ENCODE measurements at places on chromosomes 6 and 20.

GRCh38 chr20:54048891-54049545, 21.4 kb downstream of the BCAS1 start:
- no peak for DNase-seq

DNA sequence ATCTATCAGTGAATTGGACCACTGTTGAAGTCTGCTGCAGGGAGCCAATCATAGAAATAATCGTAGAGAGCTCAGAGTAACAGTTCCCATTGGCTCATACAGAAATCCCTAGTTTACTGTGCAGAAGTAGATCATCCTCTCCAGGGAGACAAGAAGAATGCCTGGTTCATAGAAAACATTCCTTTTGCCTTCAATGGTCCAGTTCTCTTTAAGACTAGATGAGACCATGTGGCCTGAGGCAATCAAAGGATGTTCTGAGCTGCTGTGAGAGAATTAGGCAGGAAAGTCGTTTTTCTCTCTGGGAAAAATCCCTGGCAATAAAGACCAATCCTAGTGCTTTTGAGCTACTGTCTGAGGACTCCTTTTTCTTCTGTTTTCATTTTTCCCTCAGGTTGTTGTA, 208.4 kb downstream of the CENPW start:
- DNase-seq: no peak

DNA sequence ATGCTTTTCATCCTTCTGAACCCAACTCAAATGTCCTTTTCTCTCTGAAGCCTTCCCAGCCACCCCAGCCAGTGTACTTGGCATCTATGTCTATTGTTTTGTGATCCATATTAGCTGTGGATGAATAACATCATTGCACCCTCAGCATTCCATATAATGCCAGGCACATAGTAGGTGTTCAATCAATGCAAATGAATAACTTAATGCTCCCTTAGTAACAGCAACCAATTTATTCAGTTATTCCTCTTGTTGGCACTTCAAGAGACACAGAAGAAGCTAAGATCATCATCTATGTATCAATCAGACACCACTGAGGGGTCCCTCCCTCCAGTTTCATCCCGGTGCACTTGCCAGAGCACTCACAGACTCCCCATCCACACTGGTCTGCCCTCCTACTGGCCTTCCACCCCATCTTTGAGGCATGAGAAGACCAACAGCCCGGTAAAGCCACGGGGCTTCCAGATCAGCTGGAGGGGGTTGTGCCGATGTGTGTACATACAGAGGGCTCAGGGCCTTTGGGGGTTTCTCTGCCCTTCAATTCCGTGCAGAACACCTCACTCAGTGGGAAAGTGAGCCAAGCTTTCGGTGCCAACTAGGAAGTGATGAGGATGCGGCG, 2.4 kb upstream of the TAF8 start:
- no peak for DNase-seq

DNA sequence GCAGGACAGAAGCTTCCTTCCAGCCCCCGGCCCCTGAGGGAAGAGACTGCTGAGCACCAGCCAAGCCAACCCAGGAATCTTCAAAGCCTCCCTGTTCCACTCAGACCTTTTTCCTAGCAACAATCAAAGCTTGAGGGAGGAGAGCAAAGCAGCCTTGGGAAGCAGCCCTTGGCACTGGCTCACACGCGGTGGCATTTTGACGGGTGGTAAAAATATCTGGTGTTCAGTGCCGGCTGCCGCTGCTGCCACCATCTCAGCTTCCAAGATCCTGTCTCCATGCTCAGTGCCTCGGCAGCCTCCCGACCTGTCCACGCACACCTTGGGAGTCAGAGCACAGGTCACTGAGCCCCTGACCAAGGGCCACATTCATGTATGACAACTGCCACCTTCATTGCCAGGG, 170.1 kb downstream of the LRFN2 start:
- no peak for DNase-seq

DNA sequence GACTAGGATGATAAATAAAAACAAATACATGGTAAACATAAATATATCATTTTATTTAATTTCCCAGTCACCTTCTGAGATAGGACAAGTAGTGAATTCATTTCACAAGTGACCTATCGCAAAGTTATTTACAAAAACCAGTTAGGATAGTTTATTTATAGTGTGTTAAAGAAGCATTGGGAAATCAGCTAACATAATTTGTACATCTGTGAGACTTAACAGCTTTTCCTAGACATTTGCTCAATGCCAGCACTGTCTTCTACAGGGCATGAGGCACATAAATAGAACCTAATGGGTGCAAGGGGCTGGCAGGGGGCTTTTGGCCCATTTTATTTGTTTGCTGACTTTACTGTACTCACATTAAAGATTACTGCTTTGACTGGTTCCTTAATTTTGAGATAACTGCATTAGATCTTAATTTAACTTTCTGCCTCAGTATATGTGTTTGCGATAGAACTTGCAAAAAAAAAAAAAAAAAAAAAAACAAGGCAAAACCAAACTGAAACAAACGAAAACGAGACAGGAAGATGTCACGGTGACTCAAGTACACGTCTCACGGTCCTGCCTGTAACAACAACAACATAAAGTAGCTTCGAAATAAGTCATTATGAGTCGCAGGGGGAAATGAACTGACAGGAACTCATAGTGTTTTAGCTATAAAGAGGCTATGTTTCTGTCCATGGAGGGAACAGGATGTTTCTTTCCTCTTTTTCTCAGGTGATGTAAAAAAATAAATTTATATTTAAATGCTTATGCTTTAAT, 133.7 kb upstream of the GMDS start:
- DNase-seq: no peak

DNA sequence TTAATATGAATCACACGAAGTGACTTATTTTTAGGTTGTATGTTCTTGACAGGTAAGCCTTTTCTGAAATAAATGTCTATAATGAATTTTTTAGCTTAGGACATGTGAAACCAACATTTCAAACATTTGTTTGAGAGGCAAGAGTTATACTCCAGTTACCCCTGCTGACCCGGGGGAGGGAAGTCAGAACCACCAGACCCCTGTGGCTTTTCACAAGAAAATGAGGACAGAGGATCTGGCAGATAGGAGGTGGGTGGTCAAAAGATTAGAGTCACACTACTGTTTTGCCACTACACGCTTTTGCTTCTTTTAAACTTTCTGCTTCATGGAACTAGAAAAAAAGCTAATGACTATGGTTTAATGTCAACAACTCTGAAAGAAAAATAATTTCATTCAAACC, 27.5 kb upstream of the ADGRF4 start:
- no peak for DNase-seq

DNA sequence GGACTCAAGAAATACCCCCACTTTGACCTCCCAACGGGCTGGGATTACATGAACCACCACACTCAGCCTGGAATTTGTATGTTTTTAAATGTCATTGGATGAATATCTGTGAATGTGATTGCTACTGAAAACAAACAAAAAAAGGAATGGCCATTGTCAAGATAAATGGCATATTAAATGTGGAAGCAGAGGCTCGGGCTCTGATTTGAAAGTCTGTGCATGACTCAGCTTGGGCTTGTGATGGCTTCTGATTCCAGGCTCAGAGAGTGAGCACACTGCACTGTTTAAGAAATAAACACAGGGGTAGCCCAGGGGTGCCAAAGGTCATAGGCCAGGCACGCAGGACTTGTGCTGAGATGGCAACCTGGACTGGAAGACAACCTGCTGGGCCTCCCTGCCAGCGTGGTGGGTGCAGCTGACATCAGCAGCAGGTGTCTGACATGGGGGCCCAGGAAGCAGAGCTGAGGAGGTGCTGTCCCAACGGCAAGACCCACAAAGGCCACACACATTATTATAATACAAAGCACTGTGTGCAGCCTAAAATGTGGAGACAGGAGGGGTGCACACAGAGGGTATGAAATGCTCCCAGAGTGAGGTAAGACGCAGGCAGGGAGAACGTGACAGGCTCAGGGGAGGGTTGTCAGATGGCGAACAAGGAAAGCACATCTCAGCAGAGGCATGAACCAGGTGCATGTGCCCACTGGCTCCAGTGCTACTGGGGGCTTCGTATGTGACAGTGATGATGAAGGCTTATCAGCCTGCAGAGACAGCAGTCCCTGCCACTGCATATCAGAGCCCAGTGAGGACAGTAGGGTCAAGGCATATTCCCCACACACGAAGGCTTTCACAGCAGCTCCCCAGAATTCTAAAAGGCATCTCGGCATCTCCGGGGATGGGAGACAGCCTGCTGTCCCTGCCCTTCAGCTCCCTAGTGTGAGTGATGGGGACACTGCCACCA, 169.4 kb downstream of the SYNDIG1 start:
- no peak for DNase-seq

GRCh38 chr6:39381550-39382140, 59.1 kb upstream of the KCNK16 start:
- DNase-seq: no peak

DNA sequence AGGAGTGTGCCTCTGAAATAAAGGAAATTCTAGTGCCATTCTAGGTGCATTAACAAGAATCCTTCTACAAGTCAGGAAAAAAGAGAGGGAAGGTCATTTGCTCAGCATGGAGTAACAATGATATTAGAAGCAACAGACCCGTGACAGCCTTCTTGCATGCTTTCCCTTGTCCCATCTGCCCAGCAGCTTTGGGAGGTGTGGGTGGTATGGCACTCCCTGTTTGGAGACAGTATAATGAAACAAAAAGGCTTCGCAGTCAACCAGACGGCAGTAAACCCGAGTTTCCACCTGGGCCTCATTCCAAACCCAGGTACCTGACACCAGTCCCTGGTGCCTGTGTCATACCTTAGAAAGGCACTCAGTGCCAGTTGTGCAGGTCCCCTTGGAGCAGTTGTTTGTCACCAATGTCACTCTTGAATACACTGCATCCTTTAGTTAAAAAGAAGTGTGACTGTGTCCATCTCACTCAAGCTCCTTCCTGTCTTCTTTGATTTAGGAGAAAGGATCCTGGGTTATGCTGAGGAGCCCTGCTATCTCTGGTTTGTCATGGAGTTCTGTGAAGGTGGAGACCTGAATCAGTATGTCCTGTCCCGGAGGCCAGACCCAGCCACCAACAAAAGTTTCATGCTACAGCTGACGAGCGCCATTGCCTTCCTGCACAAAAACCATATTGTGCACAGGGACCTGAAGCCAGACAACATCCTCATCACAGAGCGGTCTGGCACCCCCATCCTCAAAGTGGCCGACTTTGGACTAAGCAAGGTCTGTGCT, 14.7 kb downstream of the STK35 start:
- DNase-seq: no peak

DNA sequence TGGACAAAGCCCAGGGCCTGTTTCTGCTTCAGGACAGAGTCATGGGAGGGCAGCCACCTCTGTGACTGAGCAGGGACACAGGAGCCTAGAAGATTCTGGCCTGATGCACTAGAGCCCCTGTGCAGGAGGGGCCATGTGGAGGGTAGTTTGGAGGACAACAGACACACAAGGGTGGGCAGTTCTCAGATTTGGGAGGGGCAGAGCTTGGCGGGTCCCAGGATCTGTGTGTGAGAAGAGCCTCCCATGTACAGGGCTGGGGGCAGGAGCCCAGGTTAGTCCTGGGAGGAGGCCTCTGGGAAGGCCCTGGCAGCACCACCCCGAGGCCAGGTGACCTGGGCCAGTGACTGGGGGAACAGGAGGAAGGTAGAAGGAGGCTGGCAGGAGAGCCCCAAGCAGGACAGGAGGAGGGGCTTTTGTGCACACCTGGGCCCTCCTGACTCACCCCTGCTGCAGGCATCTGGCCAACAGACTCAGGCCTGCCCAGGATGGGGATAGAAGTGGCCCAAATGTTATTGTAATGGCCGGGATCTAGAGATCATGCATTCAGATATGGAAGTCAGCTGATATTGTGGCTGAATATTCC, 1.4 kb upstream of the ULBP3 start:
- no peak for DNase-seq

- DNase-seq: no peak
Measured at GRCh38 chr6:52360601-52361413, 1.1 kb upstream of the PAQR8 start.

Measured in left colon (tissue), 2 donors.